CD4-positive, alpha-beta T cell treated with Interleukin-21 for 1 hour (primary cell): ENCODE measurements at places on chromosomes 5 and 9.

GRCh38 chr9:27117489-27118135 is 8.6 kb downstream of the TEK start:
- DNase-seq, result no peak

DNA sequence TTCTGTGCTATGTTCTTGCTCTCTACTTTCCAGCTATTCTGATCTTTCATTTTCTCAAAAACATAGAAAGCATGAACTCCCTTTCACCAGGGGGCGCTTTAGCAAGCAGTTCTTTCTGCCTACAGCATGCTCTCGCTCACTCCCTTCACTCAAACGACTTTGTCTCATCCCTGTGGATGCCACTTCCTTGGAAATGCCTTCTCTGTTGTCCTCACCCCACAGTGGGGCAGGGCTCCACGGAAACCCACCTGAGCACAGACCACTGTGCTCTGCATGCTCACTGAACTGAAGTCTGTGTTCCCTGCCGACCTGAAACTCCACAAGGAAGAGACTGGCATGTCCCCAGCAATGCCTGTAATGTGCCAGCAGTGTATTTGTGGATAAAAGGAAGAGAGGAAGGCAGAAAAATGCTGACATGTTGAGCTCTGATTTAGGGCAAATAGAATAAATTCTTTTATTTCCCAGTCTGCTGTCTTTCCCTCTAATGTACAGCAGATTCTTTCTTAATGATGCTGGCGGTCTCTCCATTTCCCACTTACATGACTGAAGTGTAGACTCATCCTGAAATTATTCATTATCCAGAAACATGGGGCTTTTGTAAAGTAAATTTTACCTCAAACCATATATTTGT is 4.9 kb upstream of the ROR2 start:
- no peak for DNase-seq

- DNase-seq, result no peak
Observed at GRCh38 chr5:79075646-79076426, 6.3 kb downstream of the BHMT2 start.

DNA sequence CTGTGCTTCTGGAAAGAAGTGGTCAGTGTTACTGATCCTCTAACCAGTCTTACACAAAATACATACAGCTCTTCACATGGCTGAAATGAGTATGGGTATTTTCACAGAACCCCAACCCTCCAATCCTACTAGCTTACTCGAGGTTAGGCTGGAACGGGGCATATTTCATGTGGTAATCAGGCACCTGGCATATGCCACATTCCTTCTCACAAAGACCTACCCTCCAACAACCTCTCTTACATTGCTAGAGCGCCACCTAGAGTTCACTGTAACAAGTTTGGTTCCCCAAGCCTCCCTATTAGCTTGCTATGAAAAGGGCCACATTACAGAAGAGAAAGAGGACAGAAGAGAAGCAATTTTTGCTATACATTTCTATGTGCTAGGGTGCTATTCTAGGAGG is 597.3 kb downstream of the PRELID2 start:
- no peak for DNase-seq

DNA sequence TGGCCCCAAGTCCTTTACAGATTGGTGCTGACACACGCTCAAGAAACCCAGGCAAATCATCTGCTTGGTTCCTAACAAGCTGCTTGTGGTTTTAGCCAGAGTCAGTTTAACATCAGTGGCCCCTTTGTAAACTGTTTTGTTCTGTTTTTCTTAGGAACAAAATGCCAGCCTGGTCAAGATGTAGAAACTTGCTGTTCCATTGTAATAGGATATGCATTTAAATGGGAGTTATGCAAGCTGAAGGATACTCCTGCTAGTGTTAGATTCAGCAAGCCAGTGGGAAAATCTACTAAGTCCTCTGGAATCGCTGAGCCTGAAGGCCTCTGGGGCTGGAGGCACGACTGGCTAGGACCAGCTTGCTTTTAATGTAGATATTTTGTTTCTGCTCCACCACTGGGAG is 391.1 kb downstream of the TLE4 start:
- DNase-seq, result no peak

DNA sequence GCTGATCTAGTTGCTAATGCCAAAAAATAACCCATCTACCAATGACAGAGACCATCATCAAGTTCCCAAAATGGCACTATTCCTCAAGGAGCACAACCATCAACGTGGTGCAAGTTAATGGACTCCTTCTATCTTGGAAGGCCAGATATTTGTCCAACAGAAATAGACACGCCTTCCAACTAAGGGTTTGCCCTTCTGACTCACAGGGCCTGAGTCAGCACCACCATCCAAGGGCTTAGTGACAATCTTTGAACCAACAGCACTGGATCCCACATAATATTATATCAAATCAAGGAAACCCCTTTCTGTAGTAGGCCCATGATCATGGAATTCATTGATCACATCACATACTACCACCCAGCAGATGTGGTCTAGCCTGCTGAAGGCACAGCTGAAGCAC is 84.3 kb downstream of the MED27 start:
- no peak for DNase-seq

GRCh38 chr9:12968093-12968492 is 193.3 kb downstream of the LURAP1L start:
- no peak for DNase-seq

- peak; percentile 33 for DNase-seq
Observed at GRCh38 chr5:50325237-50325832, 115.8 kb downstream of the EMB start.

DNA sequence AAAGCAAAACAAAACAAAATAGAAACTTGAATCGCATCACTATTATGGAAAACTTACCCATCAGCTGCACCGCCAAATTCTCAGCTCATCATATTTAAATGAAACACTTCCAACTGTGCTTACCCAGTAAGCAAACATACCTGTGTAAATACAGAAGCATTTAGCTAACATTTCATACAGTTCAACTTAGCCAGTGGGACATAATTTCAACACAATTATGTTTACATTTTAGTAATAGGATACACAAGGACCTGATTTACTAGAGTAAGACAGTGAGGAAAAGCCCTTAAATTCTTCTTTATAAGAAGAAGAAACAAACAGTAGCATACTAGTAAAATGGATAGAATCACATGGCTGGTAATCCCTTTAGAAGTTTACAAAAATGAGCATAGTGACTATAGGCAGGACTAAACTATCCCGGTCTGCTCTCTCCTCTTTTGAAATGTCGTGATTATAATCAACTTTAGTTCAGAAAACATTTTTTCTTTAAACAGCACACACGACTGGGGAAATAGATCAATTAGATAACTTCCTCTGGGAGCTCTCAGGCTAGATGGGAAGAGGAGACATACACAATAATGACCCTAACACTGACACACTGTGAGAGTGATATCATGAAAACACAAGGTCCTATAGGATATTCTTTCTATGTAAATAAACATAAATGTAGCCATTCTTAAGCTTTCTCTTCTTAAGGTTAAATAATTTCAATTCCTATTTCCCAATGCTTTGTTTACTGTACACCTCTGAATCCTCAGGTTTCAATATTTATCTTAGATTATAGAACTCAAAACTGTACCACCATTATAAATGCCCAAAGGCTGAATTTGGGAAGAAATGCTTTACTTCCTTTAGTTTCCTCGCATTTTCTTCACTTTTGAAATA is 15.9 kb upstream of the CDC20B start:
- DNase-seq, result no peak

GRCh38 chr9:38662763-38663593 is 42.6 kb upstream of the ANKRD18A start:
- no peak for DNase-seq

DNA sequence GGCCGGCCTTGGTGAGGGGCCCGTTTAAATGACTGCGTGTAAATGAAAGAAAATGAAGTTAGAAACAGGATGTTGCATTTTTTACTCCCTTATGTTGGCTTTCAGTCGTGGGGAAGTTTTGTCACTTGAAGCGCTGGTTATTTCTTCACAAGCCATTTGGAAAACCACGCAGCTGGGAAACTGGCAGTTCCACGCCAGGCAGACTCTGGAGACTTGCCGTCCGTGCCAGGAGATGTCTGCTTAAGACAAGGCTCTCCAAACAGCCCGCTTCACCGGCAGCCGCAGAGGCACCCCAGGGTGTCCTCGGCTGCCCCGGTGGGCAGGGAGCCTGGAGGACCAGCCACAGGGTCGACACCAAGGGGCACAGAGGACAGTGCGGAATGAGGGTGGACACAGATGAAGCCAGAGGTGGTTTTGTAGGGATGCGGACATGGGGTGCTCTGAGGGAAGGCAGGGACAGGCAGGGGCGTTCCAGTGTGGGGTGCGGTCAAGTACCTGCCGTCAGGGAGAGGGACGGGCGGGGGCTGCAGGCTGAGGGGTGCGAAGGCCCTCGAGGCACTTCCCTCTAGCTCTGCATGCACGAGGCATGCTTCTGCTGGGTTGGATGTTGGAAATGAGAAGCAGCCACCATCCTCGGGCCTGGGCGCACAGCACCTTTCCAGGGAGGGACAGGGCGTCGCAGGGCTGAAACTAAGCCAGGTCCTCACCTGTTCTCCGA is 11.1 kb upstream of the AJM1 start:
- DNase-seq, result no peak

DNA sequence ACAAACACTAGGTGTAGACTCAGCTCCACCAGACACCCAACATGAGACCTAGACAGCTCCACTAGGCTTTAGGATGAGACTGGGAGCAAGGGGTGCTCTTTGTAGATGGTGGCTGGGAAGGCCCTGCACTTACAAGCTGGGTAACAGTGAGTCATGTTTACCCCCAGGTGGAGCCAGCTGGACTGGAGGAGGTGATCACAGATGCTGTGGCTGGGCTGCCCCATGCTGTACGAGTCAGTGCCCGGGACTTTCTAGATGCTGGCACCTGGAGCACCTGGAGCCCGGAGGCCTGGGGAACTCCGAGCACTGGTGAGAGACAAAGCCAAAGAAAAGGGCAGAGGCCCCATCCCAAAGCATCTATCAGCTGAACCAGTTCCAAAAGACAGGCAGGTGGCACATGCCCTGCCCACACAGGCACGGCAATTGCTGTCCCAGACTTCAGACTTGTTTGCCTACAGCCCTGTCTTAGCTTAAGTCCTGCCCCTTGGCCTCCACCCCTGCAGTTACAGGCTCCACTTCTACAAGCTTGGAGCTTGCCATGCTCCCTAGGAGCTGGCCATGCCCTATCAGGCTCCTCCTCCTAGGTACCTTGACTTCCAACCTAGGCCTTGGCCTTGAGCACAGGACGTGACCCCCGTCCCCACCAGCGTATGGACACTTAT is 2.7 kb downstream of the CCL27 start:
- DNase-seq, result no peak

GRCh38 chr5:102865510-102866236 is 110.6 kb downstream of the PAM start:
- peak; percentile 28 for DNase-seq

DNA sequence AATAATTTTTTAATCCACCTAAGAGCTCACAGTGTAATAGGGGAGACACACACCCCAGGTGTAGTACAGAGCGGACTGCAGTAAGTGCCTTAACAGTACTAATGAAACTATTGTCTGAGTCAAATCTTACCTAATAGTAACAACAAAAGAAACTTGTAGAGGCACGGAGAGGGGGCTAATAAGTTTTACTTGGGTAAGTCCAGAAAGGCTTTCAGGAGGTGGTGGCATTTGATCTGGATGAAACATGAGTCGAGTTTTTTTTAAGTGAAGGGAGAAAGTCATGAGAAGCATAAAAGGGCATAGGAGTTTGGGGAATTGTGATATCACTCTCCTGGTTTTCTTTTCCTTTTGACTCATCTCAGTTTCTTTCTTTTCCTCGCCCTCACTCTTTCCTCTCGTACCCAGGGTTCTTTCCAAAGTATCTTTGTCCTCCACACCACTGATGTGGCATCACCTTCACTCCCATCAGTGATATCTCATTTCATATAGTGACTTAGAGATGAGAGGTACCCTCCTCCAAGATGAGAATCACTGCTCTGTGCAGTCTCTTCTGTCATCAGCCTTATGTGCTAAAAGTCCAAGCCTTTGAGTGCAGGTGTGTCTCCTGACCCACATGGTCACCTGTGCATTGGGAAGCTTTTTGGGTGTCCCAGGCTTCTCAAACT is 2.0 kb downstream of the CTNNA1 start:
- DNase-seq, result no peak

DNA sequence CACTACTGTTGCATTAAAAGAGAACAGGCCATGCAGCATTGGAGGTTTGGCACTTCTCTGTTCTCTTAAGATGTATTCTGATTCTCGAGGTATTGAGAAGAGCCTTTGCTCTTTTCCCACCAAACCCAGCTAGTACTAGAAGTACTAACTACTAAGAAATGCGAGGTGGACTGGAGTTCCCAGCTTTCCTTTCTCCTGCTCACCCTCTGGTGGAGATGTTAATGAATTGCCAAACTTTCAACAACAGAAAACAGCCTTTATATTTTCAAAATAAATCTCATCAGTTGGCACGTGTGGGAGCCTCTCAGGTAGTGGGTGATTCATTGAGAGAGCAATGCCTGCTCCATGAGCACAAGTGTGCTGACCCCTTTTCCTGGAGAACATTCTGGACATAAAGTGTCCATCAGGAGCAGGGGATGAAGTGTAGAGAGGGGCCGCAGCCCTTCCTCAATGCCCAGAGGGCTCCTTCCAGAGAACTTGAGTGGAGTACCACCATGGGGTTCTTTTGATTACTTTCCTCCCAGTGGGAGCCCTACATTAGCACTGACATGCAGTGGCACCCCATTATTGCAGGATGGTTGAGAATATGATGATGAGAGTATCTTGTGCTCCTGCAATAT is 45.7 kb downstream of the TMEM174 start:
- DNase-seq, result no peak

DNA sequence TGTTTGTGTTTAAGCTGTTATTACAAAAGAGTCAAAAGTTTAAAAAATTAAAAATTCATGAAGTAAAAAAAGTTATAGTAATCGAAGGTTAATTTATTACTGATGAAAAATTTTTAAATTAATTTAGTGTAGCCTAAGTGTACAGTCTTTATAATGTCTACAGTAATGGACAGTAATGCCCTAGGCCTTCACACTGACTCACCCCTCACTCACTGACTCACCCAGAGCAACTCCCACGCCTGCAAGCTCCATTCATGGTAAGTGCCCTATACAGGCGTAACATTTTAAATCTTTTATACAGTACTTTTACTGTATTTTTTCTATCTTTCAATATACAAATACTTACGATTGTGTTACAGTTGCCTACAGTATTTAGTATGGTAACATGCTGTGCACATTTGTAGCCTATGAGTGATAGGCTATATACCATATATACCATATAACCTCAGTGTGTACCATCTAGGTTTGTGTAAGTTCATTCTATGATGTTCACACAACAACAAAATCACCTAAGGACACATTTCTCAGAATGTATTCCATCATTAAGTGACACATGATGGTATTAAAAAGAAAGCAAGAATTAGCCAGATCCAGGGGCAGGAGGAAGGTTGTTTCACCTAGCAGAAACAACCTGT is 40.1 kb downstream of the DCAF10 start:
- DNase-seq, result no peak

GRCh38 chr5:143156572-143156971 is 246.9 kb downstream of the NR3C1 start:
- DNase-seq, result no peak

DNA sequence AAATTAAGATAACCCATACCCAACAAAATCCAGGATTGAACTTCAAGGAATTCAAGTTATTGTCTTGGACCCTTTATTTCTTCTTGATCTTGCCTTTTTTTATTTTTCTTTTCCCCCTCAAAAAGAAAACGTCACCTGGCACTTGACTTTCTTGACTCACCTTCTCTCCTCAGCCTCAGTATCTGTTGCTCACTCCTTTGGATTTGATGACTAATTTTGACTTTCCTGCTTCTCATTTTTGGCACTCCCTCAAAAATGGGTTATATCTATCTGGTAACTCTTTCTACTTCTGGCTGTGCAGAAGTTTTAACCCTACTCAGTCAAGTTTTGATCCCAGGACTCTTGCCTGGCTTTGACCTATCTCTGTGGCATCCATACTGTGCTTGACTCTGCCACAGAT is 66.6 kb upstream of the SPATA31D4 start:
- no peak for DNase-seq
